ENCODE measurements at places on chromosomes 1 and 21.

DNA sequence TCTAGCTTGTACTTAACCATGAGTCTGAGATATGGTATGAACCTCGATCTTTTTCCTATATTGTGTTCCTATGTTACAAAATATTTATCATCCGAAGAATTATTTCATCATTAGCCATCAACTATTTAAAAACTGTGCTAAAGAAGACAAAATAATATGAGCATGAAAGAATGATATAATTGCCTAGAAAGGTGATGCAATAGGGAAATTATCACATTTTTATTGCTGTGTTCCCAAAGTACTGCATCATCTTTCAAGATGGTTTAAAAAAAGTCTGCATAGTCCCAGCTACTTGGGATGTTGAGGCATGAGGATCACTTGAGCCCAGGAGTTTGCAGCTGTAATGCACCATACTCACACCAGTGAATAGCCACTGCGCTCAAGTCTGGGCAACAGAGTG, 126.7 kb downstream of the APP start:
- no peak for DNase-seq

DNA sequence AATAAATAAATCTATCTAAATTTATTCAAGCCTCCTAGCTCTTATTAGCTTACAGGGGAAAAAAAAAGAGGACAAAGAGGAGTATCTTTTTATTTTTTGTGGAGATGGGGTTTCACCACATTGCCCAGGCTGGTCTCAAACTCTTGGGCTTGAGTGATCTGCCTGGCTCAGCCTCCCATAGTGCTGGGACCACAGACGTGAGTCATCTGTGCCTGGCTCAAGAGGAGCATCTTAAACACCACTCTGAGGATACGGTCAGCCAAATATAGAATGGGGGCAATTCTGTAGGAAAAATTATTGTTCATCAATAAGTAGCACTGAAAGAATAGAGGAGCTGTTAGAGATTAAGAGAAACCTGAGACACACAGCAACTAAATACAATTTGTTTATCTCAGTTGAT, 24.1 kb downstream of the SLC45A3 start:
- DNase-seq = no peak

DNA sequence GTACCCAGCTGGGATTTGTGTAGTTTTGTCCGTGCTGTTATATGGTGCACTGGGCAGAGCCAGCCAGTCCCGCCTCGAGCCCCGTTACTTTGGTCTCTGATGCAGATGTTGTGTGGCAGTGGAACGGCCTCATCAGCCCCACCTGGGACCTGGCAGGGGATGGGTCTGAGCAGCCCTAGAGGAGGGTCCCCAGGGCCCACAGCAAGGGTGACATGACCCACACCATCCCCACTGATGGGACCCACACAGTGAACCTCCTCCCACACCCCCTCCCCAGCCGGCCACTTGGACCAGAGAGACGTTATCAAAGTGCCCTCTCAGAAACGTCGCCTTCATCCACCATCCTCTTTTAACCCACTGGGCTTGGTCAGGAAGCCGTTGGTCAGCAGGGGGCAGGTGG, 42.0 kb upstream of the PCBP3 start:
- no peak for DNase-seq

- DNase-seq = no peak
These were observed 21.9 kb downstream of the CLCA2 start for GRCh38 chr1:86445919-86446318.

DNA sequence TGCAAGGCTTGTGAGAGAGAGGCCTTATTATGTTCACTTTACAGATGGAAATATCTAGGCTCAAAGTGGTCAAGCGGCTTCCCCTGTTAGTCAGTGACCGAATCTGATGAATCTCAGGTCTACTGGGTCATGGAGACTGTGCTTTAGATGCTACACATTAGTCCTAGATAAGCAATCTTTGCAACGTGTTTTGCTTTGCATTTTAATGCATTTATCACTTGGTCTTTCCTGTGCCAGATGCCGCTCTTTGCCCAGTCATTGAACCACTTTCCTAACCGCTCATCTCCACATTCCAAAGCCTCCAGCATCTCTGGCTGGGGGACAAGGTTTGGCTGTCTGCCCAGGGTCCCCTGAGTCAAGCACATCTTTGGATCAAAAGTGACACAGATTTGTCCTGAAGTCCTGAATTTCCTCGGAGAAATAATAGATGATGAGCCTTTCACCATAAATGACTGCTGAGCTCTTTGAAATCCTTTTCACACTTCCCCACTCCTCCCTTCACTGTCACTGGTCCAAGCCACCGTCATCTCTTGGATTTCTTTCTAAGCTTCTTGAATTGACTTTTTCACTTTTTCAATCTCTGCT, 96.0 kb upstream of the USP24 start:
- DNase-seq = no peak

DNA sequence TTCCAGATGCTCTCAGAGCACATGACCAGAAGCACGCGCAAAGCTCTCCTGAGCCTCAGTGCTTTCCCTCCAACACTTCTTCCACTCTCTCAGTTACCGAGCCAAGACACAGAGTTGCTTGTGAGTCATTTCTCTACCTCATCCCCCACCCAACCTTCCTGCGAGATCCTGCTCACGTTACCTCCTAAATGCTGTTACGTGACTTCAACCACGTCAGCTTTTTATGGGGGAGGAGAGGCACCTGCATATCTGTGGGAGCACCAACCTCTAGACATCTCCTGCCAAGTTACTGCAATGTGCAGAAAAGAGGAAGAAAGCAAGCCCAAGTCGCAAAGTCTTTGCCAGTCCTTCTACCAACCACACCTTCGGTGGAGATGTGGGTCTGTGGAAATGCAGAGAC, 27.2 kb upstream of the ERG start:
- no peak for DNase-seq

DNA sequence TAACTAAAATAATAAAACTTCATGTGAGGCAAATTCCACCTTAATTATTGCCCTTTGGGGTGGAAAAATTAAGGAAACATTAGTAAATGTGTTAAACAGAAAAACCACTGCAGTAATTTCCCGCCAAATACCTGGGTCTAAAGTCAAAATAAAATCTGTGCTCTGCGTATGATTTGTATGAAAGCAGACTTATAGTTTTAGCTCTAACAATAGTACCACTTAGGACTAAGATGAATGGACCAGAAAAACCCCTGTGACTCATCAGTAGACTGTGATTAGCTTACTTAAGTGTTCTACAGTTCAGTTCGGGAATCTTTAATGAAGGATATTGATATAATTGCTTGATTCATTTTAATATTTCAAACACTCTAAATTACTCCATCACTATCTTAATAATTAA, 23.3 kb upstream of the C1orf105 start:
- DNase-seq = no peak
